ENCODE measurements at places on chromosomes 11 and 22.

DNA sequence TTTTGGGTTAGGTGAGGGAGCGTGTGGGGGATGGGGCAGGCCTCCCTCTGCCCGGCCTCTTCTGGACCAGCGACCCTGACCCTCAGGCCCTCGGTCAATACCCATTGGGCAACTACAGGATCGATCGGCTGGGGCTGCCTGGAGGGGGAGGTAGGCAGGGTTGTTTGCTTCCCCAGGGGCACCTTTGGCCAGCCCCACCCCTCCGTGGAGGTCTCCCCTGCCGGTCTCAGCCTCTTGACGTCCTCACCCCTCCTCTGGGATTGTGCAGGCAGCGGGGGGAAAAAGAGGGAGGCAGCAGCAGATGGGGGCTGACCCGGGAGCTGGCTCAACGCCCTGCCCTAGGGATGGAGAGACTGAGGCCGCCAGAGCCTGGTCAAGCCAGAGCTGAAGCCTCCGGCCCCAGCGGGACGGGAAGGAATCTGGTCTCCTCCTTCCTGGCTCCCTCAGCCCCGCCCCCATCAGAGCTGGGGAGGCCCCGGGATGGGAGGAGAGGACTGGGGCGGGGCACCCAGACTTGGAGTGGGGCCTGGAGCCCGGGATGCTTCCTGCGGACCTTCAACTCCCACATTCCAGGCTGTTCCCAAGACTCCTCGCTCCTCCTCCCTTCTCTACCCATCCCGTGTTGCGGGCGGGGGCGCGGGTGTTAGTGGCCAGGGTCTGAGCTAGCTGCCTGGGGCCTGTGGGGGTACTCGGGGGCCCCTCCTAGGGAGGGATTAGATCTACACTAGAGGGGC lies 14.4 kb upstream of the CDC42EP1 start:
- peak; percentile 90 for DNase-seq

DNA sequence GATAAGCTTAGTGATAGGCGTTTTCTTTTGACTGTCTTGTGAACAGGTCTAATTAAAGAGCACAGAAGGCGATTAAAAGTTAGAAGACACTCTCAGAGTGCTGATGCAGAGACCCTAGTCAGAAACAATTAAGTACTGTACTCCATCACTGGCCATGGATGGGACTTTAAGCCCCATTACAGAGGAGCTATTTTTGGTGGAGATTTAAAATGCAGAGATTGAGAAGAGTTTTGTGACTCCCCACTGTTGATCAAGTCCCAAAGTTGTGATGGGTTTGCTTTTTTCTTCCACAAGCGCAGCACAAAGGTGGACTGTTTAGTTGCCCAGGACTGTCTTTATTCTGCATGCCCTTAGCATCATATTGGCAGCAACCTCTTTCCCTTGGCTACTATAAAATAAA lies 978 bp downstream of the LUZP2 start:
- no peak for DNase-seq

GRCh38 chr22:27349456-27349855 lies 452.1 kb downstream of the MN1 start:
- peak; percentile 47 for DNase-seq

- DNase-seq: no peak
Observed at GRCh38 chr11:30508594-30508993, 77.6 kb downstream of the MPPED2 start.

DNA sequence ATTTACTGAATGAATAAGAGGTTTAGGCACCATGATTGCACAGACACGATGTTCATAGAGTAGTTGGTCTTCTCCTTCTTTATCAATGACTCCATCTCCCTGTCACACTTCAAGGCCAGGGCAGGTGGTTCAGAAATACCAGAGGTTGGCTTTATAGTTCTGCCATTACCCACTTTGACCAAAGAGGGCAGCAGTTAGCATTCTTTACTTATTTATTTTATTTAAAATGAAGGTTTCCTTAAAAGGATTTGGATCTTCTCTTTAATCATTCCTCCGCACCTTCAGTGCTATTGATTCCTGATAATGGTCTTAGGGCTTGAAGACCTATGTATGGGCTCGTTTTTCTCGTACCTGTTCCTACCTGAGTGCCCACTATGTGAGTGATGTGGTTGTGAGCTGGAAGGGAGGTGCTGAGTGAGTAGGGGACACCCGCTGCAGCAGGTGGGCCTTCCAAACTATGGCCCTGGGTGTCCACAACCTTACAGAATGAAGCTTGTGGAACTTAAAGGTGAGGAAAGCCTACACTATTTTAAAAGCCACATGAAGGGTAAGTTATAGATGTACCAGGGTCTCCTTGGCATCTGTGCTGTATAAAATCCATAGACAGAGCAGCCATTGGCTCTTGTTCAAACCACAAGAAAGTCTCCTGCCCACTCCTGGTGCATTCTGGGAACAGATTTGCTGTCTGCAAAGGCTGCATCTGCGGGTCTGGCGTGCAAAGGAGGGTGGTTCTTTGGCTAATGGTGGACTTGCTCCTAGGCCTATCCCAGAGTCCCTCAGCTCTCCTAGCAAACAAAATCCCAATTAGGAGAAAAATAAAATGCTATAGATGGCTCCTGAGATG lies 35.0 kb downstream of the TIMP3 start:
- DNase-seq: peak; percentile 22

DNA sequence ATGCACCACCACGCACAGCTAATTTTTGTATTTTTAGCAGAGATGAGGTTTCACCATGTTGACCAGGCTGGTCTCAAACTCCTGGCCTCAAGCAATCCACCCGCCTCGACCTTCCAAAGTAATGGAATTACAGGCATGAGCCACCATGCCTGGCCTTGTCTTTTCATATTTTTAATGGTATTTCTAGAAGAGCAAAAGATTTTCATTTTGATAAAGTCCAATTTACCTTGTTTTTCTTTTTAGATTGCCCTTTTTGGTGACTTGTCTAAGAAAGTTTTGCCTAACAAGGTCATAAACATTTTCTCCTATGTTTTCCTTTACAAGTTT lies 45.5 kb upstream of the MICAL2 start:
- no peak for DNase-seq

DNA sequence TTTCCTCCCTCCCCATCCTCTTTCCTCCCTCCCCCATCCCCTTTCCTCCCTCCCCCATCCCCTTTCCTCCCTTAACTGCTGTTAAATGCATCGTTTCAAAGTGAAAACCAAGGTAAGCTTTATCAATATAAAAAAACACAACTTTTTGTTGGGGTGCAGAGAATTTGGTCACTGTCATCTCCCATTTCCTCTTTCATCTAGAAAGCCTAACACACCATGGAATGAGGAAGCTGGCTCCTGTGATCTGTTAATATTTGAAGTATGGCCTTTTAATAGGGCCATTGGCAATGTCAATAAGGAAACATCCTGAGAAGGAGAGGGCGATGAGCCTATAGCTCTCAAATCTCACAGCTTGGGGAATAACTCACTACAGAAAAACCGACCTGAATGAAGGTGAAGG lies 7.0 kb downstream of the EXPH5 start:
- no peak for DNase-seq

- DNase-seq: no peak
Observed at GRCh38 chr22:20909543-20910303, 7.5 kb upstream of the CRKL start.

GRCh38 chr11:1770061-1770460 lies 6.3 kb upstream of the CTSD start:
- DNase-seq: no peak

GRCh38 chr11:63017306-63017974 lies 1.8 kb upstream of the SLC22A8 start:
- DNase-seq: no peak

GRCh38 chr11:86199354-86199753 lies 45.2 kb upstream of the EED start:
- DNase-seq: no peak

- peak; percentile 63 for DNase-seq
Observed at GRCh38 chr11:75576499-75576918, 14.5 kb downstream of the SERPINH1 start.

GRCh38 chr11:123371506-123372297 lies 58.4 kb upstream of the GRAMD1B start:
- DNase-seq: no peak

DNA sequence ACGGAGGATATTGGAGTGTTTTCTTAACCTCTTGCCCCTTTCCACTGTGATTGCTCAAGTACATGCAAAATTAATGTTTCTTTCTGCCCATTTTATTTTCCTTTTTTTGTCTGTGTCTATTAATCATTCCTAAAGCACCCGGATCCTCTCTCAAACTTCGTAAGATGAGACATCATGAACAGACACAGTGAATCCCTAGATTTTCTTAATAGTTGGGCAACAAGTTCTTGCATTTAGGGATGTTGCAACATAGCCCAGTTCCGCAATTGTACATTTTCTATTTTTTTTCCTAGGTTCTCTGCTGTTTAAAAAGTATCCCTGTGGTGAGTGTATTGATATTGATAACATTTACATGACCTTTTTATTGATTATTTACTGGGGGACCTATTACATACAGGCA lies 2.9 kb downstream of the FAM111A start:
- peak; percentile 64 for DNase-seq

- DNase-seq: no peak
Observed at GRCh38 chr22:29012101-29012433, 49.6 kb downstream of the C22orf31 start.

GRCh38 chr22:20152464-20152890 lies 1.6 kb upstream of the CCDC188 start:
- no peak for DNase-seq

- no peak for DNase-seq
Observed at GRCh38 chr22:49247194-49247924, 580.3 kb downstream of the BRD1 start.

DNA sequence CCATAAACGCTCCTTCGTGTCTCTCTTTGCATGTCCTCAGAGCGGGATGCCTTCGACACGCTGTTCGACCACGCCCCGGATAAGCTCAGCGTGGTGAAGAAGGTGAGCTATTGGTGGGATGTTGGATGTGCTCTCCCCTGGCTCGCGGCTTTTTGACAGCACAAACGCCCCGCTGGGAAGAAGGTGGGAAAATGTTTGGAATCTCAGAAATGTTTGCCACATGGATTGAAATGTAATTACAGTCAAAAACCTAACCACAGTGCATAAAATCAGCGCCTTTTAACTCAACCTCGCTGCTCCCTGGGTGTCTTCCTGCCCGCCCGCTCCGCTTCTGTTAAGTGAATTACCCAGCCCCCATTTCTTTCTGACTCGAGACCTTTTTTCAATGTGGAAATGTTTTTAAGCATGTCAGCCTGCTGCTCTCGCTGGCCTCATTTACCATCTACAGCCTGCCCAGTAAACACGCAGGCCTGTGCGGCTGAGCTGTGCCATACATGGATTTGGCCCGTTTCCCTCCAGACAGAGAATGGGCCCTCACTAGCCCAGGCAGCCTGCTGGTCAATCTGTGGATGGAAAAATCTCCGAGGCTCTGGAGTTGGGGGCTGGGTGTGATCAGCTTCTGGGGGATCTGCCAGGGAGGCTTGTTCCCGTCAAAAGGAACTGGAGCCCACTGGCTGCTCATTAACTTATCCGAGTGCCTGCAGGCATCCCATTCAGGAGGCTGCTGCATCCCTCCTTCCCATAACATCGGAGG lies 32.7 kb upstream of the PARVG start:
- DNase-seq: peak; percentile 36

DNA sequence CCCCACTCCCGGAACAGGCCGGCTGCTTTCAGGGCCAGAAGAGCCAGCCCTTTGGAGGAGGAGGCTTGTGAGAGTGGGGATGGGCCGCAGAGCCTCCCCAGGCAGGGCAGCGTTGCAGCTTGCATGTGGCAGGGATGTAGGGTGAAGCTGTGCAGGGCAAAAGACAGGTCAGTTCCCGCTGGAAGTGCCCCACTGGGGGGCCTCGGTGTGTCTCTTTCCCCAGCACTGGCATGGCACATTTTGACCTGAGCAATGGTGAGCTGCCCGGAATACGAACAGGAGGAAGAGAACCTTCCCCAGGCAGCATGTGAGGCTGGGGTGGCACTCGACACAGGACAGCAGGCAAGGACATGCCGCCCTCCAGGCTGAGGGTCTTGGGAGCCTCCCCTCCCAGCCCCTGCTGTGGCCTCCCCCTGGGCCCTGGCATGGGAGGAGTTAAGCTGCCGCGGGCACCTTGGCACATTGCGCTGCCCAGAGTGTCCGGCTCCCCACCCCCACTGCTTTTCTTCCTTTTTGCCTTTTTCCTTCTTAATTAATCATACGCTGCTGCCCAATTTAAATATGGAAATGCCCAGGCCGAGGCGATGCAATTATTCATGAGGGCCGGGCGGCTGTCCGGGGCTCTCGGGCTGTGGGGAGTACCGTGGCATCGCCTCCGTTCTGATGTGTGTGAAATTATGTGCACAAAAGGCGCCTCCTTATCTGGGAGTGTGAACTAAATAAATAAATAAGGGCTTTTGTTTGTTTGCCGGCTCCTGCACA lies 76.0 kb upstream of the WNT7B start:
- DNase-seq: no peak

- no peak for DNase-seq
Observed at GRCh38 chr11:35711173-35711910, 48.8 kb downstream of the TRIM44 start.

GRCh38 chr11:103547024-103547423 lies 437.8 kb downstream of the DYNC2H1 start:
- DNase-seq: no peak

DNA sequence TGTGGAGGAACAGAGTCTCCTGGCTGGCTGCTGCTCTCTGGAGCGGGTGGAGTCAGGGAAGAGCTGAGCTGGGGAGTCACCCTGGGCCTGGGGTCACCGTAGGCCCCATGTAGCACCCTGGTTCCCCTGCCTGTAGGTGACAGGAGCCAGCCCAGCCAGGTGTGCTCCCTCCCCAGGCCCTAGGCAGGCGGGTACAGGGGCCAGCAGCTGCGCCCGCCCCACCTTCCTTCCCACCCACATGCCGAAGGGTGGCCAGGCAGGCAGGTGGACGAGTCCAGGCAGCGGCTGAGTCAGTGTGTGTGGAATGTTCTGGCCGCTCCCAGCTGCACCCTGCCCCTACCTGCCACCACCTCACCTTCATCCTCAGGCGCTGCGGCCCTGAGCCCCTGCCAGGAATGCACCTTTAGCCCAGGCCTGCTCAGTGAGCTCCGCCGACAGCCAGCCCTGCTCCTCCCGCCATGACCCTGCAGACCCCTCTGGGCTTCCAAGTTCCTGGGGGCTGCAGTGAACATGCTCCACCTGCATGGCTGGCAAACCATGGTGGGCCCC lies 654 bp upstream of the SYT8 start:
- DNase-seq: no peak

- DNase-seq: no peak
Observed at GRCh38 chr22:22896601-22897000, 9.0 kb downstream of the IGLL5 start.

DNA sequence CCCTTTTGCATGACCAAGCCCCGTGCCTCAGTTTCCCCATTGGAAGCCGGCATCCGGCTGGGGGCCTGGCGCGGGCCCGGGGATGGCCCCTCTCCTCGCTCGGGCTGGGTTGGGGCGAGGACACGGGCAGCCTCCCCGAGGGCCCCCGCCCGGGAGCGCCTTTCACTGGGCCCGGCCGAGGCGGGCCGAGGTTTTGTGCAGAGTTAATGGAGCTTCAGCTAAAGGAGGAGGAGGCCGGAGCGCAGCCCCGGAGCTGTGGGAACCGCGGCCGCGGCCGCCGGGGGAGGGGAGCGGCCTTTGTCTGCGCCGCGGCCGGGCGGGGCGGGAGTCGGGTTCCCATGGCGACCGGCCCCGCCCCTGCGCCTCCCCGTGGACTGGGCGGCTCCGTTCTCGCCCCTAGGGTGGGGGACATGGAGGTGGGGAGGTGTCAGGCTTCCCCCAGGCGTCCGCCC lies 1.4 kb upstream of the MAPK11 start:
- DNase-seq: peak; percentile 38

All from IMR-90 (cell line).